ENCODE measurements at places on chromosomes 3 and 15. TPM values are rescaled to one million over a fixed set of nuclear protein-coding genes. Genes with fewer than 3 reads are reported as not detected.

Gene ATP13A5
- total RNA-seq, result not detected

Gene SEMA3B
- 82.7 TPM for total RNA-seq

Gene TNFAIP8L3
- 8.6 TPM for total RNA-seq

Gene GABRR3
- total RNA-seq, result not detected

Gene PIK3CB
- 52.4 TPM for total RNA-seq

Gene THRB
- total RNA-seq, result 37.5 TPM

Gene TRPM1
- not detected for total RNA-seq

Gene CNTN4
- total RNA-seq, result 17.9 TPM

Gene ADAMTS7
- total RNA-seq, result 4.8 TPM

Gene TATDN2
- 59.7 TPM for total RNA-seq

Gene BMF
- 20.2 TPM for total RNA-seq

Gene DNAJB8
- total RNA-seq, result not detected

Gene VPS8
- 115 TPM for total RNA-seq

Gene GATM
- total RNA-seq, result 19.4 TPM

DNA sequence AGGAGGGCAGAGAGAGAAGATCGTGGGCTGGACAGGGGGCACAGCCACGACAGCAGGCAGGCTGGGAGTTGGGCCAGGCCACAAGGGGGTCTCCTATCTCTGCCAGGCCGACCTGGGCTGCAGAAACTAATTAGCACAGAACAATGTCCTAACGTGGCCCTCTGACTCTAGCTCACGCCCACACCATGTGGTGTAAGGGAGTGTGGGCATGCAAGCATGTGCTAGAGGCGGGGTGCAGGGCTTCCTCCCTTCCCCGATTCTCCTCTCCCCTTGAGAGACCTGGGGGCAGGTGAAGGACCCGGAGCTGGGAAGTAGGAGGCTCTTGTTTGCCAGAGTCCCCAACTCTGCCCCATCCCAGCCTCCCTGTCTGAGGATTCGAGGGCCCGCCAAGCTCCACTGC lies 65.5 kb downstream of the LINGO1 start:
- DNase-seq, result no peak

GRCh38 chr3:184344579-184345316 lies 7.3 kb downstream of the FAM131A start:
- no peak for DNase-seq

DNA sequence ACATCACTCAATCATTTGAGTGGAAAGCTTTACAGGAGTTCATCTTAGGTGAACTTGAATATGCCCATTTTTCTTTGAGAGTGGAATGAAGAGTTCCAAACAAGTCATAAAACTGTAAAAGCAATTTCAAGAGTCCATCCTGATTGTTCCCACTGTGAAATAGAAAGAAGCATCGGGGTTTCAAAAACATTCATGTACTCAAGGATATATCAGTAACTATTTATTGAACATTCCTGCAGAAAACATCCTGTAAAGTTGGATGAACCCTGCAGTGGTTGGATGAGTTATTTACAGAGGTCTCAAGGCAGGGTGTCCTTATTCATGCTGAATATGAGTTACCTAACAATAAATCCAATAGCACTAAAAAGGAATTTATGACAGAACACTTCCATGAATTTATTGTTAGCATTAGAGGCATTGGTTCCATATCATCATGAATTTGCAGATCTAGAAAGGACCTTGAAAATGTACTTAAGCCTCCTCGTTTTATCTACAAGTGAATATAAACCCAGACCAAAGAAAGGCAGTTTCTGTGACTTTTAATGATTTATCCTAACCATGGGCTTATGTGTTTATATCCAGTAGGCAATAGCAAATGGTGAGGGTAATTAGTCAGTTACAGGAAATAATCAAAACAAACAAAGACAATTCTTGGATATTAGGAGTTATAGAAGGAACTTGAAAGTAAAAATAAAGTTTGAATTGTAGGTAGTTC lies 361.9 kb upstream of the KCNMB2 start:
- DNase-seq, result no peak

GRCh38 chr3:174413062-174413912 lies 445.8 kb upstream of the NAALADL2 start:
- no peak for DNase-seq

- DNase-seq, result no peak
Observed at GRCh38 chr3:22039161-22039560, 288.2 kb upstream of the ZNF385D start.

DNA sequence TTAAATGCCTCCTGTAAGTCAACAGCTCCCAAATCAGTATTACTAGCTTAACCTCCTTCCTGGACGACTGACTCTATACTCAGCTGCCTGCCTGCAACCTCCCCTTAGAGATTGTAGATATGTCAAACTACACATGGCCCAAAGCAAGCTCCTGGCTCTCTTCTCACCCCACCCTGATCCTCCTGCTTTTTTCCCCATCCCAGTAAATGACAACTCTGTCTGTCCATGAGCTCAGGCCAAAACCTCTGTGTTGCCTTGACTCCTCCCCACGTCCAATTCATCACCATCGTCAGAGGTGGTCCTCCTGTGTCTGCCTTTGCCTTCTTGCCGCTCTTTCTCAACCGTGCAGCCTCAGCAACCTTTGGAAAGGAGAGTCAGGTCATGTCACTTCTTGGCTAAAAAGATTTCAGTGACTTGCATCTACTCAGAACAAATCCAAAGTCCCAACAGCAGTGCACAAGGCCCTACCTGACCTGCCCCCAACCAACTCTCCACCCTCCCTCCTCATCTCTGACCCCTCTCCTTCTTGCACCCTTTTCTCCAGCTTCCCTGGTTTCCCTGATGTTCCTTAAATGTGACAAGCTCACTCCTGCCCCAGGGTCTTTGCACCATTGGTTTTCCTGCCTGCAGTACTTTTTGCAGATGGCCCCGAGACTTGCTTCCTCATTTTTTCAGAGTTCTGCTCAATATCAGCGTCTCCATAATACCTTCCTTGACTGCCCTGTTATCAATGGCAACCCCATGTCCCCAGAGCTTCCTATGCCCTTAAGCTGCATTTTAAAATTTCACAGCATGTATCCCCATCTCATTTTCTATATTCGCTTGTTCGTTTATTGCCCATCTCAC lies 52.8 kb downstream of the LSM3 start:
- DNase-seq, result no peak

- DNase-seq, result peak; percentile 67
Observed at GRCh38 chr3:12869035-12869621, 27.8 kb upstream of the RPL32 start.

DNA sequence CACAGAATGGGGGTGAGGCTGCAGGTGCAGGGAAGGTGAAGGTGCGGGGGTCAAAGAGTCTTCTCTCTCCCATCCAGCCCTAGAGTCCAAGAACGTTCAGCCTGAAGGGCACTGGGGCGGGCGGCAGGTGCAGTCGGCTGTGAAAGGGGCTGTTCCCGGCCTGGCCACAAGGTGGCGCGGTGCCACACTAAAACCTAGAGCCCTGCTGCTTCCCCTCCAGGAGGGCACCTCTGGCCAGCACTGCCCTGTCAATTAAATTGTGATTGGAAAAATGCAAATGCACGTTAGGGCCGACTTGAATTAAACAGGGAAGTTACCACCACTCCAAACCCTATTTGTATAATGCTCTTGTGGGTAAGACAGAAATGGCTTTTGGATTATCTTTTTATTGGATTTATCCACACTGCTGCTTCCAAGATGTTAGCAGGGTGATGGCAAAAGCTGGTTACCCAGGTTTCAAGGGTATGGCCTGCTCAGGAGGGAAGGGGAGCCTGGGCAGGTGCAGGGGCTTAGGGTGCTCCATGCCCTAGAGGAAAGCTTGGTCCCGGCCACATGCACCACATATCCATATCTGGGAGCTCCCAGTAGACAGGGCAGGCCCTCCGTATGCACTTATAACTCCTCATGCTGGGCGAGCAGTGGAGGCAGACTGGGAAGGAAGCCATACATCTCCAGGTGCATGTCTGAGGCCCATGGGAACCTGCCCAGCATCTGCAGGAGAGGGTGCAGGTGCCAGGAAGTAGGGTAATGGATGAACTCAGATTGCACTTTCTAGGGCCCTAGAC lies 119.8 kb downstream of the ADCY5 start:
- peak; percentile 81 for DNase-seq

GRCh38 chr3:151445273-151446001 lies 15.4 kb downstream of the IGSF10 start:
- no peak for DNase-seq

GRCh38 chr3:124833710-124834332 lies 53.3 kb downstream of the ITGB5 start:
- no peak for DNase-seq

DNA sequence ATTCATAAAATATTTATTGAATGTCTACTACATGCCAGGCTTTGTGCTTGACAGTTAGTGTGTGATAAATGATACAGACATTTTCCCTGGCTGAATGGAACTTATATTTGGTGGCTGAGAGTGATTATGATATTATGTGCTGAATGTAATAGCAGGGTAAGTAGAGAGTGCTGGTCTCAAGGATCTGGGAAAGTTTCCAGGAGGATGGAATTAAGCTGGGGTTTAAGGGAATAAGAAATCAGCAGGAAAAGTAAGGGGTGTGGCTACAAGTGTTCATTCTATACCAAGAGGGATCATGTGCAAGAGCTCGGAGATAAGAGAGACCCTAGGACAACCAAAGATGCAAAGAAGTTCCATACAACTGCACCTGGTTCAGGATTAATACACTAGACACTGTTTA lies 500.1 kb upstream of the CFAP20DC start:
- no peak for DNase-seq

DNA sequence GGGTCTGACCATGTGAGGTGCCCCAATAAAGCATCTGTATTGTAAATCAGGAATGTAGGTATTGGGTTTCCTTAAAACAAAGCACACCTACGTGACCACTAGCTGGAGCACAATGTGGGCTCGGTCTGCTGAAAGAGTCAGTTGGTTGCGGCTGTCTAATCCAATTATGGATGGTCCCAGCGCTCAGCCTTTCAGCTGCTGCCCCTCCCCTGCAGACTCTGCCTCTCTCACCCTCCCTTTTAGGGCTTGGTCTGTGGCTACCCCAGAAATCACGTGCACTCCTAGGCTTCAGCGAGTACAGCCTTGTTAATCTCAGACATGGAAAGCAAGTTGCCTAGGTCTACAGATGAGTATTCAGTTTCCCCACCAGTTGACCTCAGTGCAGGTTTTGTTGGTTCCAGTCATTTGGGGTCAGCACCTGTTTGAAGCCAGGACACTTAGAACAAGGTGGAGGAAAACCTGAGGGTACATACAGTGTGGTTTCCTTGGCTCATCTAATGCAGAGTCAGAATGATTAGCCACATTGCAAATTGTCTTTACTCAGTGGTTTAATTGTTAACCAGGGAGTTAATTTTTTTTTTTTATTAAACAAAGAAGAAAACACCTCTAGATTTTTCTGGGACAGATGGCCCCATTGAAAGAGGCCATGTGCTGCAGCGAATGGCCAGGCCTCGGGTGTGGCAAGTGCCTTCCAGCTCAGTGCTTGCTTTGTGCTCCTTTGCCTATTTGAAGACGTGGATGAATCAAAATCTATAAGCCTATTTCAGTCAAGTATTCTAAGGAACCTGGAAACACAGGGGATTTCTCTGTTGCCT lies 137.7 kb downstream of the IGF1R start:
- peak; percentile 61 for DNase-seq

DNA sequence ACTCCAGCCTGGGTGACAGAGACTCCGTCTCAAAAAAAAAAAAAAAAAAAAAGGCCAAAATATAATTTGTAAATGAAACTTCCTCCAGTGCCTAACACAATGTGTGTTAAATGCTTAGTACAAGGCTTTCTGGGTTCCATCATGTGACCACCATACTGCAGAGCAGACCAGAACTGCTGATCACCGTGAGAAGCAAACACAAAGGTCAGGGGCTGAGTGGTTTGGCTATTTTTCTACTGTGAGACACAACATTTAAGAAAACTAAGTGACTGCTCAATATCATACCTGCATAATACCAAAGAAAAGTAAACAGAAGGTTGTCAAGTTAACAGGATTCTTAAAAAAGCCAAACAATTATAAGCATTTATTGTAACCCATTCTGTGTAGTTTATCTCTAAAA lies 13.2 kb downstream of the ABCC5 start:
- DNase-seq, result no peak

- DNase-seq, result no peak
Observed at GRCh38 chr3:185473290-185473815, 25.5 kb downstream of the TMEM41A start.

GRCh38 chr15:24944954-24945353 lies 9.8 kb upstream of the SNRPN start:
- no peak for DNase-seq
